ENCODE measurements at places on chromosomes 7 and 10. TPM values are rescaled to one million over a fixed set of nuclear protein-coding genes. Genes with fewer than 3 reads are reported as not detected.

GRCh38 chr7:82443547-82444219 is at the start of gene CACNA2D1:
CACNA2D1 (minus strand) TSS chr7:82443777.
- peak; percentile 73 for DNase-seq

DNA sequence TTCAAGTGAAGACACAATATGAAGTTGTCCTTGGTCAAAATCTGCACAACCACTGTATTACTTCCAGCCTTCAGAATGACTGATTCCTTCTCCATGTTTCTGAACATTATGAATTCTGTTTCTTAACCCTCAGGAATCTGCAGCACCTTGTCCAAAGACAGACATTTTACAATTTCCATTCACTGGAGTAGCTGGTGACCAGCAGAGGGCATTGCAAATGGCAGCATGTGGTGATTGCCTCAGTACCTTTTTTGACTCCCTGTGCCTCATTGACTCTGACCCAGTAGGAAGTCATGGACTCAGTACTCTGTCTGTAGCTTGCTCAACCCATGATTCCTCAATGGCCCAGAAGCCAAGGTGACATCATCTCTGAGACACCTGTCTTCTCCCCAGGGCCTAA is 879 bp upstream of the VPS41 start:
- DNase-seq, result no peak

DNA sequence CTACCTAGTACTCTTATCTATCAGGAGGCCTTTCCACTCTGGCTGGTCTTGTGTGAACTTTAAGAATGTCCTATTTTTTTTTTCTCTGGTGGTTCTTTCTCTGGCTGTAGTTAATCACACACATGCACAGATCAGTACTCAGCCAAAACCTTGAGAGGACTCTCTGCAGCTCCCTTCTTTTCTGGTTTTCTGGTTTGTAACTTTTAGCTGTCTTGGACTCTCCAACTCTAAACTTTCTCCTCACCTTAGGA is 54.9 kb upstream of the HELLS start:
- no peak for DNase-seq

- DNase-seq, result no peak
These were observed 65.0 kb downstream of the GRM8 start for GRCh38 chr7:127187740-127188139.

DNA sequence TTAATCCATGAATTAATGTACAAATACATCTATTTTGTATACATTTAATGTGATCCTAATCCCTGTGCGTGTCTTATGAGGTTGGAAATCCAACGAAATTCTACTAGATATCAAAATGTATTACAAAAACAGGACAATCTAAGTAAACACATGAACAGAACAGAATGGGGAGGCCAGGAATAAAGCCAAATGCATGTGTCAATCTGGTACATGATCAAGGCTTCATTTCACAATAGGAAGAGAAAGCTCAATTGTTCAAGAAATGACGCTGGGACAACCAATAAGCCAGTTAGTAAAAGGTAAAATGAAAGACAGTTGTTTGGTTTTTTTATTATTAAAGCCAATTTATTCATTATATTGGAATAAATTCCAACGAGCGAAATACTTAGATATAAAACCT is 83.0 kb downstream of the COL13A1 start:
- no peak for DNase-seq

GRCh38 chr10:23514321-23514720 is 75.4 kb downstream of the OTUD1 start:
- no peak for DNase-seq

The ERV3-1 gene
- 6.8 TPM for total RNA-seq

DNA sequence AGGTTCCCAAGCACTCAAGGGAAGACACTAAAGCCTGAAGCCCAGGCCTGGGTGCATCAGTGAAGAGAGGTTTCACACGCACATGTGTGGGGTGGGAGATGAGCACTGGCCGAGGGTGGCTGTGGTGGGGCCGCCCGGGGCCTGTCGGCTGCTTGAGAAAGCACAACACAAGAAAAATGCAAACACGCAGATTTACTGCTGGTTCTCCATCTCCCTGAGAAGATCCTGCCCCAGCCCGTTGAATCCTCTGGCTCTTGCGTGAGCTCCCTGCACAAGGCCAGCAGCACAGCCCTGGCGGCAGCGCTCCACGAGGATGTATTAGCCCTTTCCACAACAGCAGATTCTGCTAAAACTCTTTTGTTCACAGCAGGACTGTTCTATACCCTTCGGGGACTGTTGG is 6.2 kb downstream of the ZNF511 start:
- peak; percentile 32 for DNase-seq

DNA sequence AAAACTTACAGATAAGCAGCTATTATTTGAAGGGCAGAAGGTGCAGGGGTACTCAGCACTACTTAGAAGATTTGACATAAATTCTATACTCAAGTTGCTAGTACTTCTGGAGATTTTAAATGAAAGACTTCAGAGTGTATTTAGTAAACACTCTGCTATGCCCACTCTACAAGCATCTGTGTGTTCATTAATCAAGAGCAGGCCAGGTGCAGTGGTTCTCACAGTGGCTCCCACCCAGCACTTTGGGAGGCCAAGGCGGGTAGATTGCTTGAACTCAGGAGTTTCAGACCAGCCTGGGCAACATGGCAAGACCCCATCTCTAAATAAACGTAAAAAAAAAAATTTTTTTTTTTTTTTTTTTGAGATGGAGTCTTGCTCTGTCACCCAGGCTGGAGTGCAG is 38.9 kb upstream of the TOMM7 start:
- DNase-seq, result no peak

DNA sequence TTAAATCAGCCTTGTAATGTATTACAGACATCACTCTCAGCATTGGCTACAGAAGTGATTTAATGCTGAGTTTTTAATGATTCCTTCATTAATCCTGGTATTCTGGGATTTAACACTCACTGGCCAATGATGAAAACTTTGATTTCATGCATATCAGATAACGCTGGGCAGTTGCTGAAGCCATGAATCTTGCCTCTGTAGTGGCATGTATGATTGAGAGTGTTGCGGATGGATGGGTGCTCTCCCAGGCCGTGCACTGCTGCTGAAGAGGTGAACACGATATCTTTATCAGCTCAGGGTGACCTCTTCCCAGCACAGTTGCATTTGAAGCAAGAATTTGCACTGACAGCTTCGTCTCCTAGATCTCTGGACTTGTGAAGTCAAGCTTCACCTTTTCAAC is 168.7 kb downstream of the LRRC4 start:
- no peak for DNase-seq

DNA sequence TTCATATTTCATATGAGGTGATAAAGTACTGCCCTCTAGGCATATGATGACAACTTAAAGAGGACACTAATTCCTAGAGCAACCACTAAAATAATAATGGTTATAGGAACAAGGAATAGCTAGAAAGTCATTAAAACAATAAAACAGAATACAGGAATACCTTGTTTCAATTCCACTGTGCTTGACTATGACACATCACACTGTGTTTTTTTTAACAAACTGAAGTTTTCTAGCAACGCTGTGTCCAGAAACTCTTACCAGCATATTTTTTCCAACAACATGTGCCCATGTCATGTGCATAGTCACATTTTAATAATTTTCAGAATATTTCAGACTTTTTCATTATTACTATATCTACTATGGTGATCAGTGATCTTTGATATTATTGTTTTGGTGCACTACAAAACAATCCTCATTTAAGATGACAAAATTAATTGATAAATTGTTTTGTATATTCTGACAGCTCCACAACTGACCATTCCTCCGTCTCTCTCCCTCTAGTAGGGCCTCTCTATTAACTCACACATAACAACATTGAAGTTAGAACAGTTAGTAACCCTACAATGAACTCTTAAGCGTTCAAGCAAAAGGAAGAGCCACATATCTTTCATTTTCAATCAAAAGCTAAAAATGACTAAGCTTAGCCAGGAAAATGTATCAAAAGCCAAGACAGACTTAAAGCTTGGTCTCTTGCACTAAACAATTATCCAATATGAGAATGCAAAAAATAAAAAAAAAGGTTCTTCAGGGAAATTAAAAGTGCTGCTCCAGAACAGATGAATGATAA is 85.8 kb downstream of the SNX13 start:
- DNase-seq, result no peak

- no peak for DNase-seq
These were observed 39.7 kb upstream of the TEX47 start for GRCh38 chr7:88835147-88835728.

The RP9 gene
- 11.5 TPM for total RNA-seq

DNA sequence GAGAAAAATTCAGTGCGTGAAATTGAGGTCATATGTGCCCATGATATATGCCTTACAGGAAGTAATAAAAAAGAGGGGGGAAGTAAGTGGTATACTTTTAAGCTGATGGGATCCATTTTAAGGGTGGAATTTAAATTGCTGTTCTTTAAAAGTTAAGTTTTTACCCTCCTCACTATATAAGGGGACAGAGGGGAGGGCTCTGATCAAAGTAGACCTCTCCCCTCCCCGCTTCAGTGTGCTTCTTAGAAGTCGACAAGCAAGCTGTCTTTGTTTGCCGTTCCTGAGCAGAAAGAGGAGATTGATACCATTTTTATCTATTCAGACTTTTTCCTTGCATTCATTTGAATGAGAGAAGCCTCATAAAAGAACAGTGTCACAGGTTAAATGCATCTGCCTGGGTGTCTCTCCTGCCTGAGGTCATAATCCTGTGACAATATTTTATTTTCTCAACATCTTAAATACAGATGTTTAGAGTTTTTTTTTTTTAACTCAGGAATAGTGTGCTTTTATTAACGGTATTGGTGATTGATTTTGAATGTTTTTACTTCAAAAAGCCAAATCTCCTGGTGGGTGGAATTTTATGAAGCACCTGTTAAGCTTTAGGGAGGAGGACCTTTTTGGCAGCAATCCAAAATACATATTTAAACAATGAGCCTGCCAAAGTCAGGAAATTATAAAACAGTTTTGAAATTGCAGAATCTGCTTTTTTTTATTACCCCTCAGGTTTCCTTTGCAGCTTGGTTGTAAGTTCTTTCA is 141.7 kb downstream of the KAT6B start:
- no peak for DNase-seq

GRCh38 chr10:102665904-102666509 is 21.7 kb downstream of the TRIM8 start:
- DNase-seq, result no peak

DNA sequence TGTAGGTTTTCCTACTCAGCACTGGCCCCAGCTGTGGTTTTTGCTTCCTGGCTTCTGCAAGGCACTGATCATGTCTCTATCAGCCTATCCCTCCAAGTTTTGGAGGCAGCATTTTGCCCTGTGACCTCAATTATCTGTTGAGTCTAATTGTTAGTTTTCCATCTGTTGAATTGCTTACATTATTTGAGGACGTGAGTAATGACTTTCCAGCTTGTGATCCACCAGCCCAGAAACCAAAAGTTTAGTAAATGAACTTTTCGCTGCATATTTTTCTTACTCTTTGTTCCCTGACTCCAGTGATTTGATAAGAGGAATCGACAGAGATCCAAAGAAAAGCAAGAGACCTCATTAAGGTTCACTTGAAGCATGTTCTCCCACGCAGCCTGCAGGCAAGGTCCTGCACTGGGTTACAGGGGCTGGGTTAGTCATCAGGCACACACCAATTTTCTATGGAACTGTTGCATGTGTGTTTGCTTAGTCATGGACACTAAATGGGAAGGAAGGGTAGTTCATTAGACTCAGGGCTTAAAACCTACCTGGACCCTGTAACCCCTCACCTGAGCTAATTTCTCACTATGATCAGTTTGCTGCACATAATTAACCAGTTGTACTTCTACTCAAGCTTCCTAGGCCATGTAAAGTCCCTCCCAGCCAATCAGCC is 57.2 kb downstream of the AKR1E2 start:
- DNase-seq, result no peak

The WNT2 gene
- not detected for total RNA-seq

- DNase-seq, result no peak
These were observed 296.8 kb downstream of the DNAJB6 start for GRCh38 chr7:157633465-157634185.

DNA sequence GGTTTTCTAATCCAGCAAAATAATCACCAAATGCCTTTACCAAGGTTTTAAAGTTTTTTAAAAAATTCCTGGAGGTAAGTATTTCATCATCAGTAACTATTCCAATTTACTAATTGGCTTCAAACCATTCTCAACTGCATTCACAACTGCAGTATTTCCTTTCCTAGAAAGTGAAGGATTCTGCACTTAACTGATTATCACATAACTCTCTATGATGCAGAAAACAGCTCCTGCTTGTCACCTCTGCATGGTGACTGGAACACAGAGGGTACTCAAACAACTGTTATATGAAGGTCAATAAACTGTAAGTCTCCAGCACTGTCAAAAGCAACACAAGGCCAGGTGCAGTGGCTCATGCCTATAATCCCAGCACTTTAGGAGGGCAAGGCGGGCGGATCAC is 42.6 kb downstream of the SRPK2 start:
- no peak for DNase-seq

The NAT16 gene
- total RNA-seq, result not detected

- DNase-seq, result peak; percentile 57
These were observed 116.8 kb upstream of the PRSS1 start for GRCh38 chr7:142632271-142633134.

The AGAP4 gene
- 19.8 TPM for total RNA-seq

The LGI1 gene
- 6.3 TPM for total RNA-seq

- no peak for DNase-seq
These were observed 150.3 kb upstream of the NRP1 start for GRCh38 chr10:33484787-33485186.

The VKORC1L1 gene
- 25.6 TPM for total RNA-seq

DNA sequence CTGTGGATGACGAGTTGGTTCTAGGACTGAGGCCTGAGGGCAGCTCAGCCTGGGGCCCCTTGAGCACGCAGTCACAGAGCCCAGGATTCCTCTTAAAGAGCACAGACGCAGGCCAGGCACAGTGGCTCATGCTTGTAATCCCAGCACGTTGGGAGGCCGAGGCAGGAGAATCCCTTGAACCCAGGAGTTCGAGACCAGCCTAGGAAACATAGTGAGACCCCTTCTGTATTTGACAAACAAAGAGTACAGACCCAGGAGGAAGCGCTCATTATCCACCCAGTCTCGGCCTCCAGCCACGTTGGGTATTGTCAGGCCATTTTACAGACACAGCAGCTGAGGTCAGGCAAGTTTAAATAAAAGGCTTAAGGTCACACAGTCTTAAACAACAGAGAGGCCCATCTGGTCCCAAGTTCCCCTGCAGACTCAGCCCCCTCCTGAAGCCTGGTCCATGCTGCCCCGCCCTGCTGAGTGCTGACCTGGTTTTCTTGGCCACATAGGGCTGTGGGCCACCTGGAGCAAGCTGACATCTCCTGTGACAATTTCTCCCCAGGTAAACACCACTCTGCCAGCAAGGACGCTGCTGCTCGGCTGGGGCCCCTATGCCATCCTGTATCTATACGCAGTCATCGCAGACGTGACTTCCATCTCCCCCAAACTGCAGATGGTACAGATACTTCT is 12.6 kb downstream of the RGR start:
- no peak for DNase-seq
